ENCODE measurements at places on chromosomes 2 and 18. TPM values are rescaled to one million over a fixed set of nuclear protein-coding genes. Genes with fewer than 3 reads are reported as not detected.

GRCh38 chr2:64342195-64343099 is 111.5 kb upstream of the LGALSL start:
- no peaks in the 10 kb centered on the region for H3K4me1 ChIP-seq
- no peaks in the 10 kb centered on the region for H3K27me3 ChIP-seq
- no peak overlapping the region for H3K4me3 ChIP-seq
- no peaks in the 10 kb centered on the region for H3K36me3 ChIP-seq

DNA sequence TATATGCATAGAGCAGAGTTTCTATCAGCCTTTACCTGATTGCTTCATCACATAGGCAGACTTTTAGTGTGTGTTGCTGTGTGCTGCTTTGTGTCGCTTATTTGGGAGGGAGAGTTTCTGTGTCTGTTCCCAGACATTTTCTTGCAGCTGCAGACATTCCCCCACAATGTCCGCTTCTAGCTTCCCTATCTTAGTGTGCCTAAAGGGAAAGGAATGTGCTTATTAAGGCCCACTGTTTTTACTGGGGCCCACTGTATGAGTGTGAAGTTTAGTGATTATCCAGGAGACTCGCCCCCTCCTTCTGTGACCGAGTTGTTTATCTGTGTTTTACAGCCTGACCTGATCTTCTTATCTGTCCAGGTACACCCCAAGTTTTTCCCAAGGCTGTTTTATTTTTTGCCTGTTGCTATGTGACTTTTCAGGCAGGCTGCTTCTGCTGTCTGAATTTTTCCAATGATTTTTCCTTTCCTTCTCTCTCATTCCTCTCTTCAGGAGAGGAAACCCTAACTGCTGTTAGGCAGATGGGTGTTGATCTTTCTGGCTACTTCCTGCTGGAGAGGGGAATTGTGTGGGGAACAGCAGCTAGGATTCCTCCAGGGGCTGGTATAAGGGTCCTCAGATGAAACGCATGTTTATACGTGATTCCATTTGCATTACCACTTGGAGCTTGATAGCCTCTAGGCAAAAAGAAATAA is 47.6 kb downstream of the STK17B start:
- no peaks in the 10 kb centered on the region for H3K4me1 ChIP-seq
- no peaks in the 10 kb centered on the region for H3K36me3 ChIP-seq
- no peak overlapping the region for H3K27ac ChIP-seq
- H3K4me3 ChIP-seq: no peak overlapping the region
- no peaks in the 10 kb centered on the region for H3K27me3 ChIP-seq

DNA sequence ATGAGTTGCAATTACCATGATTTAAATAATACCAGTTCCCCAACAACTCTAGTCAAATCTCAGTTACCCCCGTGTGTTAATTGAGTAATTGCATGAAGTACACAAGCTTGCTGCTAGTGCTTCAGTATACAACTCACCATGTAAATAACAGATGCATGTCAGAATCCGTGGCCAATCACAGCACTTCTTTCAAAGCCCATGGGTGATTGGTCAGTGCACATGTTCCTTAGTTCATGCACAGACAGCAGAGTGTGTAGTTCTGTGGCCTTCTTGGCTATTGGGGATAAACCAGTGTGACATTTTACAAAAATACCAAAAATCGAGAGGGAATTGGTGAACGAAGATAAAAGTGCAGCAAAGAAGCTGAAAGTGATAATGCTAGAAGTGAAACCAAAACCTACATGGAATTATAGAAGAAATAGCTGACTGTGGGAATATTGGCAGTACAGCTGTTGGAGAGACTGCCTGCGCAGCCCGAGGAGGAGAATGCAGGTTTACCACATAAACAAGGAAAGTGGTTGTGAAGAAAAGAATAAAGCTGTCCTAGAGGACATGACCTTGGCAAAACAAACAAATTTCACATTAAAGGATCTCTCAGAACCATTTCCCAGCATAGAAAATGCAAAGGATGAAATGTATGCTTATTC is 59.4 kb downstream of the NEDD4L start:
- no peaks in the 10 kb centered on the region for H3K4me1 ChIP-seq
- H3K27ac ChIP-seq: no peak overlapping the region
- H3K36me3 ChIP-seq: no peaks in the 10 kb centered on the region
- no peaks in the 10 kb centered on the region for H3K27me3 ChIP-seq

GRCh38 chr2:199902486-199903110 is 8.5 kb upstream of the C2orf69 start:
- H3K4me3 ChIP-seq: no peak overlapping the region
- no peak overlapping the region for H3K27ac ChIP-seq
- DNase-seq: no peak
- no peaks in the 10 kb centered on the region for H3K4me1 ChIP-seq

GRCh38 chr2:133576714-133577113 is 8.5 kb upstream of the NCKAP5 start:
- no peak for DNase-seq
- H3K4me3 ChIP-seq: no peak overlapping the region
- H3K27ac ChIP-seq: no peak overlapping the region
- H3K27me3 ChIP-seq: no peaks in the 10 kb centered on the region
- H3K36me3 ChIP-seq: no peaks in the 10 kb centered on the region
- peaks cover 14% of the 10 kb centered on the region for H3K4me1 ChIP-seq

- H3K36me3 ChIP-seq: no peaks in the 10 kb centered on the region
- no peak for DNase-seq
- no peak overlapping the region for H3K27ac ChIP-seq
- H3K27me3 ChIP-seq: no peaks in the 10 kb centered on the region
- H3K4me3 ChIP-seq: no peak overlapping the region
- no peaks in the 10 kb centered on the region for H3K4me1 ChIP-seq
These were observed 75.9 kb upstream of the SPHKAP start for GRCh38 chr2:228257379-228257778.

The IL36A gene
- total RNA-seq: 2.7 TPM

Data from vagina (tissue), 2 donors.